Camera-type eye (tissue), 1 donor: ENCODE measurements at places on chromosomes 1 and 21. TPM values are rescaled to one million over a fixed set of nuclear protein-coding genes. Genes with fewer than 3 reads are reported as not detected.

The JMJD4 gene
- total RNA-seq: 19.7 TPM

The ARMH1 gene
- total RNA-seq: 6.7 TPM

The SCCPDH gene
- total RNA-seq: 50.0 TPM

The AJAP1 gene
- total RNA-seq: 7.6 TPM

The S100B gene
- total RNA-seq: 67.8 TPM

The SSU72 gene
- 58.5 TPM for total RNA-seq

The SPRR3 gene
- total RNA-seq: not detected

The AGO3 gene
- total RNA-seq: 33.5 TPM

The GBP6 gene
- total RNA-seq: 0.38 TPM

The KRTAP10-1 gene
- not detected for total RNA-seq

The FAM72D gene
- 0.66 TPM for total RNA-seq

The TSHB gene
- total RNA-seq: not detected

The SYT6 gene
- total RNA-seq: 10.3 TPM

The LDLRAD1 gene
- total RNA-seq: not detected

The C1QA gene
- total RNA-seq: 24.1 TPM

The ROR1 gene
- 19.8 TPM for total RNA-seq

The MRPL37 gene
- total RNA-seq: 33.6 TPM

The BTG2 gene
- 56.5 TPM for total RNA-seq

The HPDL gene
- 1.4 TPM for total RNA-seq

The USH2A gene
- 48.3 TPM for total RNA-seq

The TINAGL1 gene
- 68.1 TPM for total RNA-seq

The SHE gene
- 8.2 TPM for total RNA-seq

The ATP1A4 gene
- 0.60 TPM for total RNA-seq

The GSTM5 gene
- total RNA-seq: 16.9 TPM

The HAPLN2 gene
- total RNA-seq: not detected

The CLCNKA gene
- total RNA-seq: 0.33 TPM

The SLC1A7 gene
- 148 TPM for total RNA-seq

The LCE2C gene
- total RNA-seq: not detected

The BEND5 gene
- 16.3 TPM for total RNA-seq

The FCN3 gene
- 0.99 TPM for total RNA-seq

The HLX gene
- total RNA-seq: 6.2 TPM

The CAMK1G gene
- 0.93 TPM for total RNA-seq

The POFUT2 gene
- total RNA-seq: 79.6 TPM

The PLA2G2A gene
- 8.3 TPM for total RNA-seq

The RYR2 gene
- total RNA-seq: 7.6 TPM

The AADACL3 gene
- 0.11 TPM for total RNA-seq

The LRRC71 gene
- total RNA-seq: not detected

The TRIM58 gene
- 7.0 TPM for total RNA-seq

The MROH9 gene
- total RNA-seq: not detected

The KCNK2 gene
- total RNA-seq: 3.5 TPM

The DYNLT4 gene
- total RNA-seq: not detected

The FAM177B gene
- 0.82 TPM for total RNA-seq

The COL9A2 gene
- 66.9 TPM for total RNA-seq

The SLC44A3 gene
- 5.6 TPM for total RNA-seq

The ALX3 gene
- total RNA-seq: 2.5 TPM
